ENCODE measurements at places on chromosomes 11 and 22. TPM values are rescaled to one million over a fixed set of nuclear protein-coding genes. Genes with fewer than 3 reads are reported as not detected.

DNA sequence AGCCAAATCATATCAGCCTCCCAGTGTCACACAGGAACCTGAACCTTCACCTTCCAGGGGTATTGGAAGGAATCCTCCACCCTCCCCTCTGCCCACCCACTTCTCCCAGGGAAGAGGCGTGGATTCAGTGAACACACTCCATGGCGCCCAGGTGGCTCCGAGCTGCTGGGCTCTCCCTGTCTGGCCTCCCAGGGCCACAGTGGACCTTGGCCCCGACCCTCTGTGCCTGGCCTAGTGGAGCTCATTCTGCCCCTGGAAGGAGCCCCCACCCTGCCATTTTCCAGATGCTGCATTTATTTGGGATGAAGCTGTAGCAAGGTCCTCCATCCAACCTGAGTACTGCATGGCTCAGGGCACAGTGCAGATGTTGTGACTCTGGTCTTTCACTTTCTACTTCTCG, 1340.1 kb downstream of the TBC1D22A start:
- H3K27me3 ChIP-seq: no peaks in the 10 kb centered on the region
- H3K36me3 ChIP-seq: no peaks in the 10 kb centered on the region
- no peak overlapping the region for H3K4me3 ChIP-seq
- DNase-seq: no peak
- no peak overlapping the region for H3K27ac ChIP-seq
- H3K4me1 ChIP-seq: no peaks in the 10 kb centered on the region

DNA sequence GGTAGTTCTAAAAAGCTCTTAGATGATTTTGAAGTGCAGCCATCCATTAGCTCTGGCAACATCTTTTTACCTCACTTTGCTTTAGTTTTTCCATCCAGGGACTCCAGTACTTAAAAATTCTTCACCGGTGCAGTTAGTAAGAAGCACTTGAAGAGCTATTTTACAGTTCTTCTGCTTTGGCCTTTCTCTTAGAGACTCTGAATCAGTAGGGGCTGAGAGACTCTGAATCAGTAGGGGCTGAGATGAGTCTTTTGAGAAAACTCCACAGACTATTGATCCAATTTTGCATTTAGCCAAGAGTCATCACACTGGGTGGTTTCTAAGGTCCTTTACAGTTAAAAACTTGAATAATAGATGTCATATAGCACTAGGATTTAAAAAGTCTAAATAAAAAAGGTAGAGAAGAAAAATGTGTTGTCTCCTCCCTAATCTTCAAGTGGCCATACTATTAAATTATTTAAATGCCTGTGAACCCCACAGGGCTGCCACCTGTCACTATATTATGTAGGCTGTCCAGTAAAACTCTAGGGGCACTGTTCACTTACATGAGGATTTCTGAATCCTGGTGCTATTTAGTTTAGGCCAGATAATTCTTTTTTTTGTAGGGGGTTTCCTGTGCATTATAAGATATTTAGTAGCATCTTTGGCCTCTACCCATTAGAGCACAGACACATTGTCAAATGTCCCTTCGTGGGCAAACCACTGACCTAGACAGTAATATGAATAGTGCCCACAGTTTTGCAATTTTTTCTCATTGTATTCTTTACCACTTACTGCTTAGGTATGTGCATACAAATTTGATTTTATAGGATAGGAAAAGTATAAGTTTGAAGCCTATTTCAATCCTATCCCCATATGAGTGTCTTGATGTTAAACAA, 26.3 kb upstream of the HIKESHI start:
- DNase-seq: no peak
- H3K36me3 ChIP-seq: peaks cover 24% of the 10 kb centered on the region
- H3K4me3 ChIP-seq: no peak overlapping the region
- H3K4me1 ChIP-seq: no peaks in the 10 kb centered on the region
- H3K27ac ChIP-seq: no peak overlapping the region

The APOBEC3F gene
- total RNA-seq: 0.45 TPM

GRCh38 chr11:84924154-84924692, 702.9 kb downstream of the DLG2 start:
- H3K4me3 ChIP-seq: no peak overlapping the region
- peak; percentile 18 for DNase-seq
- peaks cover 32% of the 10 kb centered on the region for H3K4me1 ChIP-seq
- no peak overlapping the region for H3K27ac ChIP-seq
- H3K27me3 ChIP-seq: no peaks in the 10 kb centered on the region

GRCh38 chr11:72750556-72751115, 1.6 kb downstream of the ARAP1 start:
- no peaks in the 10 kb centered on the region for H3K36me3 ChIP-seq
- DNase-seq: no peak
- H3K27ac ChIP-seq: no peak overlapping the region
- peaks cover 18% of the 10 kb centered on the region for H3K4me1 ChIP-seq
- H3K27me3 ChIP-seq: no peaks in the 10 kb centered on the region
- H3K4me3 ChIP-seq: no peak overlapping the region

The PAX6 gene
- total RNA-seq: 215 TPM

DNA sequence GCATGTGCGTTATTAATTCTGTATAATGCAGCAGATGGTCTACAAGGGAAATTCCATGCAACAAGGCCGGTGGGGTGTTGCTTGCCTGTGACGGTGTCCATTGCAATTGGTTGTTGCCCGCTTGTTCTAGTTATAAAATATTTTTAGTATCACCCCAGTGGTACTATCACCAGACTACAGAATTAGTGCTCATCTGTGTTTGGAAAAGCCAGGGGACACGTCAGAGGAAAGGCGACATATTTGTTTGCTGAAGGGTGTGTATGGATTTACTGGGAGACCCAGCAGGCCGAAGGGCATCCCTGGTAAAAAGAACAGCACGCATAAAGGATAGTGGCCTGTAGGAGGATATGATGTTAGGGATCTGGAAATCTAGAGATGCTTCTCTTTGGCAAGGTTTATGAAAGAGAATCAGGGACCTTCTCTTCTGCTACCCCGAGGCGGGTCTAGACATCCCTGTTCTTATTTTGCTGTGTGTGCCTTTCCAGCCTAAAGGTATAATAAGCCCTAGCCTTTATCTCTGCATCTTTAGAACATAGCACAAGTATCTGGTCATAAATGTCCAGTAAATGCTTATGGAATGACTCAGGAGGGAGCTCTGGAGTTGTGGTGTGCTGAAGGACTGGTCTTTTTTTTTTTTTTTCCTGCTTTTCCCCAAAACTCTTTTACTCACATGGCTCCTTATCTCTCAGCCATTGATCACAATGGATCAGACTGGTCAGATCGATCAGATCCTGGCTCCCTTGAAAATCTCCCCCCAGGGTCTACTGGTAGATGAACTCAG, 90.9 kb downstream of the LDLRAD3 start:
- no peak for DNase-seq
- H3K4me1 ChIP-seq: peaks cover 7% of the 10 kb centered on the region
- H3K27me3 ChIP-seq: no peaks in the 10 kb centered on the region
- no peak overlapping the region for H3K27ac ChIP-seq
- no peak overlapping the region for H3K4me3 ChIP-seq

The H19 gene
- not detected for total RNA-seq

DNA sequence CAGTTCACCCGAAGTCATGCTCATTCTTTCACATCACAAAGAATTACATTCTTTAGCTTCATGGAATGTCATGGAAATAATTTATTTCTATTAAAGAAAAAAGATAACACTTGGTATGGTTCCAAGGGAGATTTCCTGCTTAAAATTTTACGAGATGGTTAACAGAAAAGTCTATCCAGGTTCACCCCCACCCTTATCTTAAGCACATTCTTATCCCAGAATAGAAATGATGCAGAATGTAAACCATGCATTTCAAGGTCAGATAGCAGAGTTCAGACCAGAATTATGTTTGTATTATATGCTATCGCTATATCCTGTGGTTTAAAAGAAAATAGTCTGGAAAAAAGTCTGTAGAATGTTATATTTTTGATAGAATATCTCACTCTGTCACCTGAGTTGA, 58.7 kb downstream of the GAS2 start:
- H3K4me1 ChIP-seq: no peaks in the 10 kb centered on the region
- H3K4me3 ChIP-seq: no peak overlapping the region
- no peak for DNase-seq

The SIK2 gene
- 16.3 TPM for total RNA-seq

DNA sequence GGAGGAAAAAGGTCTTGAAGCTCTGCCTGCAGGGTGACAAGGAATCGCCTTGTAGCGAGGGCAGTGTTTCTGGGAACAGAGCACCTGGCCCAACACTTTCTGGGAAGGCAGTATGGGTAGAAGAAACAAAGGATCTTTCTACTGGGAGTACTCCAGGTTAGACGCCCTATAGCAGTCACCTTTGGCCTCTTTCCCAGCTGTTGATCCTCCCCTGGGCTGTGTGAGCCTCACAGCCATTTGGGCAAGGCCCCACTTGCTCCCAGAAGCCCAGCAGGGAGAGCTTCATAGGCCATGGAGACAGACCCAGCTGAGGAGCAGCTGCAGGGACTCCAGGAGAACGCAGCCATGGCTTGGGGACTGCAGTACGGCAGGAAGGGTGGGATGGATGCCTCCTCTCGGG, 1.2 kb downstream of the SLCO2B1 start:
- DNase-seq: no peak
- no peaks in the 10 kb centered on the region for H3K4me1 ChIP-seq
- no peak overlapping the region for H3K4me3 ChIP-seq
- no peak overlapping the region for H3K27ac ChIP-seq
- no peaks in the 10 kb centered on the region for H3K36me3 ChIP-seq

- peaks cover 11% of the 10 kb centered on the region for H3K4me1 ChIP-seq
- no peaks in the 10 kb centered on the region for H3K36me3 ChIP-seq
- no peak overlapping the region for H3K4me3 ChIP-seq
Measured at GRCh38 chr22:28023036-28023435, 104.0 kb upstream of the PITPNB start.

- no peak overlapping the region for H3K27ac ChIP-seq
- DNase-seq: peak; percentile 29
- H3K4me1 ChIP-seq: peaks cover 11% of the 10 kb centered on the region
- no peaks in the 10 kb centered on the region for H3K36me3 ChIP-seq
- no peaks in the 10 kb centered on the region for H3K27me3 ChIP-seq
Measured at GRCh38 chr22:30210235-30210909, 36.2 kb downstream of the LIF start.

All from neural progenitor cell (in vitro differentiated cells).